Lower leg skin (tissue), 4 donors: ENCODE measurements at places on chromosomes 2 and 18.
A peak's percentile ranks its signal among the peaks of the same experiment; 100 is the strongest.

DNA sequence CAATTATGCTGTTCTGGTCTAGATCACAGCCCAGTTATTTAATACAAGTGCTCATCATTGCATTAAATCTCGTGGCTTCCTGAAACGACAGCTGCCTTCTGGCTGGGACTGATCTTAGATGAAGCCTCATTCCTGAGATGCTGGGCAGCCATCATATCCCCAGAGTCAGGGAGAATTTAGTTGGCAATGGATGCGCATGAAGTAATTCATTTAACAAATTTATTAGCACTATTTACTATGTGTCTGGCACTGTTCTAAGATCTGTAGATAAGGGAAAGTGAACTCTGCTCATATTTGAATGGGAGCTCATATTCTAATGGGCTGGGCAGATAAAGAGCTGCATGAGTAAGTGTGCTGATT, 244.7 kb downstream of the KCNS3 start:
- DNase-seq, result no peak

GRCh38 chr2:46320141-46320567, 22.9 kb downstream of the EPAS1 start:
- peak; percentile 32 for DNase-seq

- DNase-seq, result no peak
Observed at GRCh38 chr18:3219631-3220335, at the start of gene MYOM1. Gene MYOM1, minus strand, starts transcription at chr18:3219968. Its CDS starts 4,745 bp downstream, at chr18:3215223.

GRCh38 chr18:34583895-34584294, 126.2 kb upstream of the DTNA start:
- DNase-seq, result no peak

DNA sequence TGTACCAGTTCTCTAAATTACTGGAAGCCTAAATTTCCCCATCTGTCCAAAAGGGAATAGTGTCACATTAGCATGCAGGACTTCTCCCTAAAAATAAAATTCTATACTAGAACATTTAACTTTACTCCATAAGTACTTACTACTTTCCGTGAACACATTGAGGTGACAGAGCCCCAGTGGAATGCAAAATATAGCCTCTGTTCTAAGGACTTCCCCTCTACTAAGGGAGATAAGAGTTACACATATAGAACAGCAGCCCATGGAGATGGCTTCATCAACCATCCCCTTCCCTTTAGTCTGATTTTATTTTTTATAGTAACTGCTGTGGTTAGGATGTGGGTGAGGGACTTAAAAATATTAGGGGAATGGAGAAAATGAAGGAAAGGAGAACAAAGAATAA, 68.9 kb upstream of the STPG4 start:
- no peak for DNase-seq

- DNase-seq, result peak; percentile 43
Observed at GRCh38 chr2:203786549-203787351, 80.3 kb downstream of the CD28 start.

DNA sequence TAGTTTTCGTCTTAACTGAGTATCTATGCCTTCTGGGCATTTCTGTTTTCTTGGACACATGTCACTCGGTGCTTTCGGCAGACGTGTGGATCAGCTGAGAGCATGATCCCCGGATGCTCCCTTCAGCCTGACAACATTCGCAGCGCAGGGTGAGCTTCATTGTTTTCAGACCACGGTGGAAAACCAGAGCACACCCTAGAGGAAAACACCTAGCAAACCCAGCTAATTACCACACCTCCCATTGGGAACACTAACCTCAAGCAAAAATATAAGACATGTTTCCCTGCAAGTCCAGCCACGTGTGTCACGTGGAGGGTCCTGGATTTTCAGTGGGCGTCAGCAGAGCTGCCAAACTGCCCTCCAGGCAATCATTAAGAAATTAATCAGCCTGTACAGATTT, 31.0 kb downstream of the ANKRD29 start:
- DNase-seq, result no peak

- DNase-seq, result no peak
Observed at GRCh38 chr2:195337597-195337996, 319.4 kb upstream of the SLC39A10 start.

DNA sequence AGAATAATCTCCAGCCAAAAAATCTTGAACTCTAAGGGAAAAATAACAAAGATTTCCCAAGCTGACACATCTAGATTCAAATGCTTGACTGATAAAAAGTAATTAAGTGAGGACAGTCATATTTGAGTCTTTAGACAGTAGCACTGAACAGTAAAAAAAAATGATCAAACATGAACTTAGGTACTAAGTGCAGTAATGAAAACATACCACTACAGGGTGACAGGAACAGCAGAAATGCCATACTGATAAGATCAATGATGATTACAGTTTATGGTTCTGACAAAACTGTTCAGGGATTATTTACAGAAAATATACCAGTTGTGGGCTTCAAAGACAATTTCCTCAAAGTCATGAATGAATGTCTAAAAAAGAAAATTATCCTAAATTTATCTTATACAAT, 80.3 kb downstream of the OSBPL1A start:
- no peak for DNase-seq

- DNase-seq, result no peak
Observed at GRCh38 chr2:111983478-111984212, 71.4 kb upstream of the TMEM87B start.

DNA sequence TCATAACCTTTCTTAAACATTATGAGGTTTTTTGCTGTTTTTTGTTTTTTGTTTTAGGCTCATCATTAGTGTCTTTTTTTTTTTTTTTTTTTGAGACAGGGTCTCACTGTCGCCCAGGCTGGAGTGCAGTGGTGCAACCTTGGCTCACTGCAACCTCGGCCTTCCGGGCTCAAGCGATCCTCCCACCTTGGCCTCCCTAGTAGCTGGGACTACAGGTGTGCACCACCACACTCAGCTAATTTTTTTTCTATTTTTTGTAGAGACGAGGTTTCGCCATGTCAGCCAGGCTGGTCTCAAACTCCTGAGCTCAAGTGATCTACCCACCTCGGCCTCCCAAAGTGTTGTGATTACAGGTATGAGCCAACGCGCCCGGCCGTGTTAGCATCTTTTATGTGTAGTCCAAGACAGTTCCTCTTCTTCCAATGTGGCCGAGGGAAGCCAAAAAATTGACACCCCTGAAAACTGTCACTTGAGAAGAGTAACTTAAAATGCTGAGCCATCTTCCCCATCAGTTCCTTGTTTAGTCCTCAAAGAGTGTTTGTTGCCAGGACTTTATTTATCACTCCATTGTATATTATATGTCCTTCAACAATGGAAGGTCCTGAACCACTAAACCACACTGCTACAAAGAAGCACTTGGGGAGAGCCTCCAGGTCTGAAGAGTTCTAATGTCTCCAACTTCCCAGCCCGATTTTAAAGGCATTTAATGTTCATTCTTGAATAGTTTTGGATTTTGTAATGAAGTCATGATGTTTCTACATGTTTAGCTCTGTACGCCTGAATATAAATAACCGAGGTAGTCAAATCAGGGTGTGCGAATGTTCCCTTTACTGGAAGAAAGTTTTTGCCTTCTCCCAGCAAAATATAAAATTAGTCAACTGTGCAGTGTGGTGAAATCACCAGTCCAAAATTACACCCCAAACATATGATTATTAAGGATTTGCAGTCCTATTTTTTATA, 26.4 kb downstream of the ZNF516 start:
- no peak for DNase-seq

- no peak for DNase-seq
Observed at GRCh38 chr2:123770996-123771720, 253.9 kb upstream of the CNTNAP5 start.

DNA sequence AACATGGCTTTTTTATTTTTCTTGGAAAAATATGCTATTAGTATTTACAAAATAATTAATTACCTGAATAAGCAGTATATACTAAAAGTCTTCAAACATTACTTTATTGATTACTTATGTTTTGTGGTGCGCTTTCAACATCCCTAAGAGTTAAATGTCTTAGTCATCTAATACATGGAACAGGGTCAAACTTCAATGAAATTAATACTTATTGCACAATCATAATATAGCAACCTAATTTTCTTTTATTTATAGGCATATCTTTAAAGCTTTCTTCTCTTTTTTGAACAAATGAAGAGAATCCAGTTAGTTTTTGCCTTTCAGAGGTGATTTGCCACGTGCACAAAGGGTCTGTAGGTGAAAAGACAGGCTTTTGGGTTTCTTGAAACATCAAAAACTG, 6.0 kb downstream of the LRATD1 start:
- DNase-seq, result no peak

GRCh38 chr18:58819051-58819450, 45.6 kb upstream of the ZNF532 start:
- no peak for DNase-seq

DNA sequence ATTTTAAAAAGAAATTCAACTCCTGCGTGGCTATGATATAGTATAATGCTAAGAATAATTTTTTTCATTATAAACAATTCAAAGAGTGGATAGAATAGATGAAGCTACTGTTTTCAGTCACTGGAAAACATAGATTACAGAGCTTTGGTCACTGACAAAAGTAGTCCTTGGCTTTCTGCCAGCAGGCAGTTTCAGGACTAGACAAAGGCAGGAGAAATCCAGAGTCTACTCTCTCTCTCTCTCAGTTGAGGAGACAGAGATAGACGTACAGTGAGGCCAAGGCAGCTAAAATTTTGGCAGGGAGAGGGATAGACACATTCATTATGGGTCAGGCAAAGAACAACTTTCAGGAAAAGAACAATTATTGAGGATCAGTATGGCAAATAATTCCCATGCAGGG, 491.4 kb upstream of the CRIM1 start:
- DNase-seq, result no peak

GRCh38 chr2:85705680-85706039, 11.5 kb downstream of the GNLY start:
- DNase-seq, result peak; percentile 85

GRCh38 chr2:40343902-40344301, 108.0 kb downstream of the SLC8A1 start:
- no peak for DNase-seq

DNA sequence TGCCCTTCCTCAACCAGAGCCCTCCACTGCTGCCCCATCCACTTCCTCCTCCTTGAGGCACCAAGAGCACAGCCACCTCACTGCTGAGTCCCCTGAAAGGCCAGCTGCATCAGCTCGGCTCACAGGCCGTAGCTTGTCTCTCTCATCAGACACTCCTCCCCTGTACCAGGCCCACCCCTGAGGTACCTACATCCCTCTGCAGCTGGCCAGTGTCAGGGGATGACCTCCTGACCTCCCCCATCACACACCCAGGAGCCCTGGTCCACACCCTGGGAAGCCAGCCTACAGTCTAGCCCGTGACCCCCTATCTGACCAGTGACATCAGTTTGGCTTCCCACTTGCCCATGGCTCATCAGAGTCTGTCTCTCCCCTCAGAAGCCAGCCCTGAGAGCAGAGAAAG, 205.6 kb downstream of the TNS1 start:
- peak; percentile 13 for DNase-seq

DNA sequence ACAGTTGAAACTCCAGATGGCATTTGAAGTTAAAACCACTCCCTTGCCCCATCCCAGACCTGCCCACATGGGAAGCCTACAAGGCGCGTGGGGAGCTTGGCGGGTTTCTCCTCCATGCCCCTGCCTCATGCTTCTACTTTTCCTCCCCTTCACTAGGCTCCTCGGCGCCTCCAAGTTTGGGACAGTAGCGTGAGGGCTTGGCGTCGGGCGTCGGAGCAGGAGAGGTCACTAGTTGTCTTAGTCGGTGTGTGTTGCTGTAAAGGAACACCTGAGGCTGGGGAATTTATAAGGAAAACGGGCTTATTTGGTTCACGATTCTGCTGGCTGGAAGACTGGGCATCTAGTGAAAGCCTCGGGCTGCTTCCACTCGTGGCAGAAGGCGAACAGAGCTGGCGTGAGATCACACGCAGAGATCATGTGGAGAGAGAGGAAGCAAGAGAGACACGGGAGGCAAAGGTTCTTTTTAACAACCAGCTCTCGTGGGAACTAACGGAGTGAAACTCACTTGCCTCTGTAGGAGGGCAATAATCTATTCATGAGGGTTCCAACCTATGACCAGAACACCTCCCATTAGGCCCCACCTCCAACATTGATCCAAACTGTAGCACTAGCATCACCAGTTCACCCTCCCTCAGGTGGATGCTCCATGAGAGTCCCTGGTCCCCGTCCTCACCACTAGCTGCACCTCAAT, 25.3 kb downstream of the ITM2C start:
- no peak for DNase-seq

- DNase-seq, result no peak
Observed at GRCh38 chr18:63439334-63439733, 17.1 kb upstream of the VPS4B start.

DNA sequence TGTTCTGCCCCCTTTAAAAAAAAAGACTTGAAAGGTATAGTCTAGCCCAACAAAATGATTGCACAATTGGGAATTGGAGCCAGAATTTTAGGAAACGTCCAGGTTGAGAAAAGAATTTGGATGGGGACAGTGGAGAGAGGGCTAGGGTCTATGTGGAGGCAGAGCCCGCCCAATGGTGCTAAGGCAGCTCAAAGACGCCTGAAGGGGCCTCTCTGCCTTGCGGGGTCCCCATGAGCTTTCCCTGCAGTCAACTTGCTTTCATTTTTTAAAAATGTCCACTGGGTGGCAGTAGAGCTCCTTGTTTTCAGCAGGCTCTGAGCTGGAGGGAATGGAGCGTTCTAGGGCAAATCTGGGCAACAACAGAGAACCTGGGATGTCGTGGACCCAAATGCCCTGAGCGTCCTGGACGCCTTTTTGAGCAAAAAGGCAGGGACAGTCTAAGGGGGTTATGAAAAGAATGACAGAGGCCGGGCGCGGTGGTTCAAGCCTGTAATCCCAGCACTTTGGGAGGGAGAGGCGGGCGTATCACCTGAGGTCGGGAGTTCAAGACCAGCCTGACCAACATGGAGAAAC, 40.2 kb upstream of the ITM2C start:
- DNase-seq, result peak; percentile 35

DNA sequence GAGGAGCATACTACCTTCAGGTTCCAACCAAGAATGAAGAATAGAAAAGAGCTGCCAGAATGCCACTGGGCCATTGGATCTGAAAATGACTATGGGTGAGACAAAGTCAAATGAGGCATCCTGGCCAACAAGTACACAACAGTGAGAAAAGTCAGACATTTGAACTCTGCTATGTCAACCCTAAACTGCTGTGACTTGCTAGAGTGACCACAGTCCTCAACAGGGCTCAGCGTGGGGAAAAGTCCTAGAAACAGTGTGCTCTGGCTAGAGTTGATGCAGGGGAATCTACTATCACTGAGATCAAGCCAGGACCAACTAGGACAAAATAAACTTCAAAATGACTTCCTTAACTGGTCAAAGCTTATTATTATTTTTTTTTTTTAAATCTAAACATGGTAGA, 98.2 kb upstream of the FZD5 start:
- no peak for DNase-seq

GRCh38 chr2:7180638-7181370, 263.6 kb downstream of the RNF144A start:
- DNase-seq, result no peak

DNA sequence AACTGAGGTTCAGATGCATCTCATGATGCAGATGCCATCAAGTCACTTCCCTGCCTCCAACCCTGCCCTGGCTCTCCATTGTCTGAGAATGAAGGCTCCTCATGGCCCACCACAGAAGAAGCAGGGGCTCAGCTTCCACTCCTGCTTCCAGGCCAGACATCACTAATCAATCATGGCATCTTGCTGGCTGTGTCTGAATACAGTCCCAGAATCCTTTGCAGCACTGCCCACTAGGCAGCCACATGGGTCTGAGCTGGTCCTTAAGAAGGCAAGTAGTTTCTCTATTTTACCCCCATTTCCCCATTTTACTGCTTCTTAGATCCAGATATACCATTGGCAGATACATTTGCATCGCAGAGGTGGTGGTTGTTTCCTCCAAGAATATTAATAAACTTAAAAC, 7.3 kb downstream of the ASPRV1 start:
- DNase-seq, result no peak

GRCh38 chr2:106030287-106031268, 163.5 kb downstream of the UXS1 start:
- DNase-seq, result peak; percentile 39

- DNase-seq, result no peak
Observed at GRCh38 chr18:70261141-70261788, 27.6 kb upstream of the SOCS6 start.
